ENCODE measurements at places on chromosomes 11 and 22.

GRCh38 chr11:35566885-35567284 is 41.5 kb upstream of the PAMR1 start:
- DNase-seq: no peak

DNA sequence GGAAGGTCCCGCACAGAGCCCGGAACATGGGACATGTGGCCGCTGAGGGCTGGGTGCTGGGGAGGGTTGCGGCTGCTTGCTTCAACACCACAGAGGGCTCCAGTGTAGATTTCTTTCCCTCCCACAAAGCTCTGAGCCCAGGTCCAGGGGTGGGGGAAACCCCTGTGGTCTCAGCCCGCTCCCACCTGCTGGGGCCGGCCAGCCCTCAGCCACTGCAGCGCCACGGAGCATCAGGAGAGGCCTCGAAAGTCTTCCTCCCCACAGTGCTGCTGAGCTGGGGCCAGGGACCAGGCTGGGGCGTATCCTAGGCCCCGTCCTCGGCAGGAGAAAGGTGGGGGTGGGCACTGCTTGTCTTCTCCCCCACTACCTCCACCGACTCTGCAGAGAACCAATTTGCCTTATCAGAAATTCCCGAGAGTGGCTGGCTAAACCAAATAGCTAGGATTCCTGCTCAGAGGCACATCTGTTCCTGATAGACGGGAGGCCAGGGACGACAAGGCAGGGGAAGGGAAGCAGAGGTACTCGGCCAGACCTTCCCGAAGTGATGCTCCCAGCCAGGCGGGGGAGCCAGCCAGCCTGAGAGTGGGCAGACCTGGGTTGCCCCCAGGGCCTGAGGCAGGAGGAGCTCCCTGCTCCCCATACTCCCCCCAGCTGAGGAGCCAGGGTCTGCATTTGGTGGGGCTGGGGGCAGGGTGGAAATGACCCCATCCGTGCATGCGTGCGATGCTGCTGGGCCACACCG is 18.7 kb downstream of the IGF2 start:
- no peak for DNase-seq

GRCh38 chr11:125078516-125079140 is 15.5 kb downstream of the SLC37A2 start:
- DNase-seq: no peak

DNA sequence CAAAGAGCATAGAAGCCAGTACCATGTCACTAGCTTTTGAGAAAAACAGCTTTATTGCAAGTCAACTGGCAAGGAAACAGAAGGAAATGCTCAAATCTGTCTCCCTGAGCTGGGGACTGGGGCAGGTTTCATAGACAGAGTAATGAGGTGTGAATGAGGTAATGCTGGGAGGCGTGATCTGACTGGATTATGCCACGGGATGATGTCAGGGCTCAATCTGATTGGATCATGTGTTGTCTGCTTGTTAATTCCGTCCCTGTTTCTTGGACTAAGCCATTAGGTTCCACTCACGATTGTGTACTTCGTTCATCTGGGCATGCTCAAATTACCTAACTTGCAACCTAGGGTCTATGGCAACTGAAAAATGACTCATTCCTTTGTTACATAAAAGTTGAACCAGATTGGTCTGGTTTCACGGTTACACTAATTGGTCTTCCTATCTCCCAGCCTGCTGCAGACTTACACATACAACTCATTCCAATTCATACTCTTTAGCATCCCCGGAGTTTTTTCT is 20.2 kb upstream of the OR10A5 start:
- no peak for DNase-seq

DNA sequence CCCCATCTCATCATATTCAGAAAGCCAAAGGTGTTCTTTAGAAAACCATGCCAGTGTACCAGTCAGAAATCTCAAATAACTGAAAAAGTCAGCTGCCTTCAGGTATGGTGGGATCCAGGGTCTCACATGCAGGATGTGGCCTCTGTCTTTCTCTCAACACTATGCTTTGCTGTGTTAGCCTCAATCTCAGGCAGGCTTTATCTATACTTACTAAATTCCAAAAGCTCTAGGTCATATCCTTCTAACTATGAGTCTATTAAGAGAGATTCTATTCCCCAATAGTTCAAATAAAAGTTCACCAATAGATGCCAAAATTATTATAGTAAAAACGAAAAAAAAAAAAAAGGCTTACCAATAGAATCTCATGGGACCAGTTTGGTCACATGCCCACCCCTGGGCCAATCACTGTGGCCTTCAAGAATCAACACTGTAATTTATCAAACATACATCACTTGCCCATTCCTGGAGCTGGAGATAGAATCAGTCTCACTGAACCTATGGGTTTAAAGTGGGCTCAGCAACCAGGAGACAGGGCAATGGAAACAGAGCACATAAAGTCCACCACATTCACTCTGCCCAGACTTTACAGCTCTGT is 38.0 kb upstream of the APLNR start:
- no peak for DNase-seq

GRCh38 chr22:31148953-31149627 is 8.8 kb upstream of the PLA2G3 start:
- DNase-seq: no peak

DNA sequence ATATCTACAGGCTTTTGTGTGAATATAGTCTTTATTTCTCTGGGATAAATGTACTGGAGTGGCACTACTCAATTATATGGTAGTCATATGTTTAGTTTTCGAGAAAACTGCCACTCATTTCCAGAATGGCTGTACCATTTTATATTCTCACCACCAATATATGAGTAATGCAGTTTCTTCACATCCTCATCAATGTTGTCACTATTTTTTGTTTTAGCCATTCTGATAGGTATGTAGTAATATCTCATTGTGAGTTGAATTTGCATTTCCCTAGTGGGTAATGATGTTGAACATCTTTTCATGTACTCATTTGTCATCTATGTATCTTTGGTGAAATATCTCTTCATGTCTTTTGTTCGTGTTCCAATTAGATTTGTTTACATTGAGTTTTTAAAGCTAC is 18.0 kb downstream of the ACRV1 start:
- no peak for DNase-seq

- DNase-seq: no peak
These were observed 1.6 kb downstream of the SPTBN2 start for GRCh38 chr11:66727282-66728037.

DNA sequence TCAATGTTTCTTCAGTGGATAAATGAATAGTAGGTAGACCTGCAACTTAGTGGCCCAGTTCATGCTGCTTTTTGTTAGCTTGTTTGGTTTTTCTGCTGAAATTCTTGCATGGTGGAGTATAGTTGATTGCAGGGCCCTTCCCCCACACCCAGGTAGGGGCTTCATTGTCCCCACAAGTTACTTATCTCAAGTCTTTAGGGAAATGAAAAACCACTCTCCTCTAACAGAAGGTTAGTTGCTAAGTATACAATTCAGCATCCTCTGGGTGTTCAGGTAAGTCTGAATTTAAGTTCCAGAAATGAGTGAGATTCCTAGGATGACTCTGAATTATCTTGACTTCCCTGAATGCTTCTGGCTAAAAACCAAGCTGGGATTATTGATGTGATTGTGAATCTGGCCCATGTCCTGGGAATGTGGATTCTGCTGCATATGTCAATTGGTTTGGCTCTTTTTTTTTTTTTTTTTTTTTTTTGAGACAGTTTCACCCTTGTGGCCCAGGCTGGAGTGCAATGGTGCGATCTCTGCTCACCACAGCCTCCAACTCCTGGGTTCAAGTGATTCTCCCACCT is 40.3 kb downstream of the BCL2L13 start:
- no peak for DNase-seq

GRCh38 chr11:103069367-103069766 is 22.6 kb downstream of the DCUN1D5 start:
- no peak for DNase-seq

DNA sequence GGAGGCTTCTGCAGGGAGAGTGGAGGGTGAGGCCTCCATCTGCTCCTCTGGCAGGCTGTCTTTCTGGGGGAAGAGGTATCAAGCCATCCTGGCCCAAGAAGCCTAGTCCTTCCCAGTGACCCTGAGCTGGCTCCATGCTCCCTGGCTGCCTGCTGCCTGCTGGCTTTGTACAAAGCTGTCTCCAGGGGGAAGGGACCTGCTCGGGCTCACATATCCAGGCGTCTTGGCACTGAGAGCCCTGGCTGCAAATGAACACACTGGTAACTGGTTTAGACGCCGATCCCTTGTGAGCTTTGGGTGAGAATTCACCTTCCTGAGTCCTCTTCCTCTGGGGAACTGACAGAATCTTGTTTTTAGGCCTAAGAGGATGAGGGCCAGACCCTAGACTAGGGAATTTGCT is 210.3 kb upstream of the ZBED5 start:
- DNase-seq: no peak

DNA sequence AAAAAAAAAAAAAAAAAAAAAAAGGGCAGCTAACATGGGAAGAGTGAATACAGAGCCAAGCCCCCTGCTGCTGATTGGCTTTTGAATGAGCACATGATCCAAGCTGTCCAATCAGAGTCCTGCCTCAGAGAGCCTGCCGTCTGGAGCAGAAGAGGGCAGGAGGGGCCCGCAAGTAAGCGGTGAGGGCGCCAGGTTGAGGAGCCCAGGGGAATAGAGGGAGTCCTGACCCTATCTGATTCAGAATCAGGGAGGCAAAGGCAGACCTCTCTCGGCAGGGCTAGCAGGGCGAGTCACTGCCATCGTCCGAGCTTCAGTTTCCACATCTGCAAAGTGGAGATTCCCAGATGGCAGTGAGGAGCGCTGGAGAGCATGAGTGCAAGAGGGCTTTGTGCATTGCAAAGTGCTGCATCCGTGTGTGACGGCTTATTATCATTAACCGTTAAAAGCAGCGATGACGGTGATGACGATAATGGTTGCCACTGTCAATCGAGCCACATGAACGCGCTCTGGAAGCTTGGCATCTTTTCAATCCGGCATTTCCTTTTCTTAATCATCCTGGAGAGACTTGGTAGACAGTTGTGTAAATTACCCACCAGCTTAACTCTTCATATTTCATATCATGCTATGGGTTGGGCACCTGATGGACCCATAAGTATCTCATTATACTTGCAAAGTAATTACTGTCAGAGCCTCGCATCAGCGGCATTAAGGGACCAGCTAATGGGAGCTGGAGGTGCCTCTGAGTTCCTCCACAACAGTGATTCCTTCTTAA is 68.6 kb upstream of the ATXN10 start:
- no peak for DNase-seq

DNA sequence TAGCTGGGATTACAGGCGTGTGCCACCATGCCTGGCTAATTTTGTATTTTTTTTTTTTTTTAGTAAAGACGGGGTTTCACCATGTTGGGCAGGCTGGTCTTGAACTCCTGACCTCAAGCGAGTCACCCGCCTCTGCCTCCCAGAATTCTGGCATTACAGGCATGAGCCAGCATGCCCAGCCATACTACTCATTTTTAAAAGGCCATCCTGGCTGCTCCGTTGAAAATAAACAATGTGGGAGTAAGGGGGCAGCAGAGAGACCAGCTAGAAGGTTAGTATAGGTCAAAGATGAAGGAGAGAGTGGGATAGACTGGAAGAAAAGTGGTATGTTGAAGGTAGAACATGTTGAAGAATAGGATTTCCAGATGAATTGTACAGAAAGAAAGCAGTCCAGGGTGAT is 17.6 kb upstream of the LIN7C start:
- DNase-seq: no peak
